ENCODE measurements at places on chromosomes 7 and 10. TPM values are rescaled to one million over a fixed set of nuclear protein-coding genes. Genes with fewer than 3 reads are reported as not detected.

Gene NCF1
- 0.17 TPM for total RNA-seq

Gene NUTM2A
- 0.13 TPM for total RNA-seq

Gene PNLIPRP1
- not detected for total RNA-seq

Gene CH25H
- total RNA-seq: 0.39 TPM

Gene ZNF804B
- not detected for total RNA-seq

Gene FFAR4
- total RNA-seq: 0.08 TPM

Gene PALD1
- total RNA-seq: 6.2 TPM

Gene AIMP2
- total RNA-seq: 85.1 TPM

Gene NEBL
- total RNA-seq: 11.9 TPM

Gene CNPY1
- total RNA-seq: not detected

Gene SMC3
- 42.6 TPM for total RNA-seq

Gene AKR1C1
- 601 TPM for total RNA-seq

Gene HOXA11
- total RNA-seq: 0.68 TPM

Gene OR6V1
- not detected for total RNA-seq

Gene AKR1D1
- not detected for total RNA-seq

Gene ZPBP
- not detected for total RNA-seq

Gene SLC13A1
- total RNA-seq: not detected

Gene HOGA1
- total RNA-seq: 2.6 TPM

Gene ZNF32
- total RNA-seq: 16.8 TPM

Gene FEZF1
- not detected for total RNA-seq

Gene DCLRE1C
- total RNA-seq: 5.4 TPM

Gene LAMB4
- total RNA-seq: 0.14 TPM

Gene TMEM270
- 0.13 TPM for total RNA-seq

Gene JCAD
- 24.1 TPM for total RNA-seq

Gene HOXA2
- total RNA-seq: 0.81 TPM

Gene HACD1
- total RNA-seq: 54.4 TPM

Gene LLCFC1
- not detected for total RNA-seq

Gene OR2A42
- not detected for total RNA-seq

Gene BRAT1
- 31.7 TPM for total RNA-seq

Gene EPC1
- total RNA-seq: 17.8 TPM

Gene ASZ1
- total RNA-seq: not detected

Gene PILRA
- 5.2 TPM for total RNA-seq

Gene TMEM229A
- not detected for total RNA-seq

Gene SOSTDC1
- total RNA-seq: not detected

Gene GIMAP4
- not detected for total RNA-seq

Data from A549 treated with Hydrocortisone at 1 μM for 4 hours (cell line).